Muscle of leg (tissue), 16 donors: ENCODE measurements at places on chromosomes 12 and 14. TPM values are rescaled to one million over a fixed set of nuclear protein-coding genes. Genes with fewer than 3 reads are reported as not detected.

Gene TRHDE
- 2.3 TPM for total RNA-seq

Gene RAPGEF3
- 11.5 TPM for total RNA-seq

Gene CCDC60
- total RNA-seq = not detected

Gene SLC7A7
- total RNA-seq = 15.8 TPM

Gene SLC35E3
- 11.0 TPM for total RNA-seq

Gene KRT80
- total RNA-seq = 0.62 TPM

DNA sequence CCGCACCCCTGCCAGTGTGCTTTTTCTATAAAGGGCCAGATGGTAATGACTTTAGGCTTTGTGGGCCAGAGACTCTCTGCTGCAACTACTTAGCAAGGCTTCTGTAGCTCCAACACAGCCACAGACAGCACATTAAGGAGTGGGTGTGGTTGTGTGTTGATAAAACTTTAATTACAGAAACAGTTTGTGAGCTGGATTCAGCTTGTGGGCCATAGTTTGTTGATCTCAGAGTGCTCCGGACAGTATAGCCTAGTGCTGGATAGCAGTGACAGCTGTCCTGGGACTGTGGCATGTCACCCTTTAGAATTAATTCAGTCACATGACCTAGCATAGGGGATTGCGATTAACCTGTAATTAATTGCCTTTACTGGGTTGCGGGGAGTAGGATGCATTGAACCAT is 109.7 kb downstream of the ZNF664 start:
- no peak for DNase-seq

DNA sequence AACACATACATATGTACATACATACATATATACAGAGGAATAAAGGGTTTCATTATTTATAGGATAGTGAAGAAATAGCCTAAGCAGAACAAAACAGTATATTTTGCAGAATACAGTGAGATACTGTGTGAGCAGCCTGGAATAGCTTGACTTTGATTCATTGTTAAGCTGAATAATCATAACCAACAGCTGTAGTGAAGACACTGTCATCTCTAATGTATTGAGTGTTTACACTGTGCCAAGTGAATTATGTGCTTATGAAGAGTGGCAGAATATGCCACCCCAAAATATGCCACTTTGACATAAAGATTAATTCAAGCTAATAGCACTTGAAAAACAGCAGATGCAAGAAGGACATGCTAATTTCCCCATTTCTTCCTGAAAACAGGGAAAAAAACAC is 48.2 kb upstream of the LRFN5 start:
- DNase-seq = no peak

GRCh38 chr14:72646861-72647528 is 246.9 kb downstream of the DPF3 start:
- DNase-seq = no peak

GRCh38 chr12:27967551-27968054 is 4.9 kb downstream of the PTHLH start:
- no peak for DNase-seq

- no peak for DNase-seq
These were observed 11.6 kb upstream of the IQSEC3 start for GRCh38 chr12:54750-55535.

GRCh38 chr12:25771476-25771875 is 187.0 kb upstream of the RASSF8 start:
- no peak for DNase-seq

DNA sequence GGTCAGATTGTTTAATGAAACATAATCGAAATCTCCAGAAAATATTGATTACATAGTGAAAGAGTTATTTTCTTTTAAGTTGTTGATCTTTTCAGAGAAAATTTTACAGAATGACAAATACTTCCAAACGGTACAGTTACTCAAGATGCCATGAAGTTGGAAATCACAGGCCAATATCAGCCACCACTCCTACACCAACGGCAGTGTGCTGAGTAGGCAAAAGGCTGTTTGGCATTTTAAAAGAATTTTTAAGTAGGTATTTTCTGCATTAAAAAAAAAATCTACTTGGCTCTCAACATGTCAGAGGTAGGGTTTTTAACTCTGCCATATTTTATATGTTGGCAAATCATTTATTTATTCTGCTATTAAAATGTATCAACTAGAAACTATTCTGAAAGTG is 21.7 kb downstream of the SLC38A4 start:
- DNase-seq = no peak

- no peak for DNase-seq
These were observed 162.1 kb downstream of the NAV3 start for GRCh38 chr12:77992760-77993159.

DNA sequence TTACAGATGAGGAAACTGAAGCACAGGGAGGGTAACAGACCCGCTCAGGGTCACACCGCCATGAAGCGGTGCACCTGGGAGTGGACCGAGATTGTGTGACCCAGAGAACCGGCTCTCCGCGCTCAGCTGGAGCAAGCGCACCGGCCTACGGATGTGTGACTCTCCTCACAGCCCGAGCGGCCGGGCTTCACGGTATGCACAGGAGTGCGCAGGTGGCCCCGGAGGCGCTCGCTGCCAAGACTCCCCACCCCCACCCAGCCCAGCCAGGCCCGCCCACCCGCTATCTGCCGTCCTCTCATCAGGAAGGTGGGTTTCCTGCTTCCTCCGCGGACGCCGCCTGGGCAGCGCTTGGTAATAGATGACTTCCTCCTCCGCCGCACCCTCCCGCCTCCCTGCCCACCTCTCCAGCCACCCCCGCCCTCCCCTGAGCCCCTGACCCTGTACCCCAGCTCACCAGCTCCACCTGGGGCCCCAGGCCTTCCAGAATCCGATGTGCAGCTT is 110.7 kb downstream of the NCOR2 start:
- no peak for DNase-seq

DNA sequence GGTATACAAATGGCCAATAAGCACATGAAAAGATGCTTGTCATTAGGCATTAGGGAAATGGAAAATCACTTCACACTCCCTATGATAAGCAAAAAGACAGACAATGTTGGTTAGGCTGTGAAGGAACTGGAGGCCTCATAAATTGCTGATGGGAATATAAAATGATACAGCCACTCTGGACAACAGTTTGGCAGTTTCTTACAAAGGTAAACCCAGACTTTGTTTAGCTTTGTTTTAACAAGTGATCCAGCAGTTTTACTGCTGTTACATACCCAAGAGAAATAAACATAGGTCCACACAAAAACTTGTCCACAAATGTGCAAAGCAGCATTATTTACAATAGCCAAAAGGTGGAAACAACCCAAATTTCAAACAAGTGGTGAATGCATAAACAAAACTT is 5.4 kb downstream of the RPS6KA5 start:
- DNase-seq = no peak

DNA sequence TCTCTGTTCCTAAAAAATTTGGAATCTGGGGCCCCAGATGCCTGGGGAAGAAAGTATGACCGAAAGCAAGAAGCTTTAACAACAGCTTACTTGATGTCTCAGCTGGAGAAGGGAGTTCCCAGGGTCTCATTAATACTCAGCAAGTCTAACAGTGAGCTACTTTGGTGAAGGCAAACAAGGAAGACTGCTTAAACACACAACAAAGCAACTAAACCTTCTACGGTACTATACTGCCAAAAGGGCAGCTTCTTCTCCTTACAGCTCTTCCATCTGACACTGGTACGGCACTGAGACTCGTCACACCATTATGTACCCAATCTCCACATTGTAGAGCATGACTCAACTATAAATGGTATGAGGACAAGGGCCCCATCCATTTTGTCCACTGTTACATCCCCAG is 213.0 kb downstream of the MED13L start:
- DNase-seq = no peak

GRCh38 chr14:101862177-101862576 is 100.7 kb downstream of the PPP2R5C start:
- DNase-seq = peak; percentile 45

GRCh38 chr14:103155010-103155409 is 31.7 kb downstream of the TNFAIP2 start:
- DNase-seq = peak; percentile 48

GRCh38 chr14:73238424-73238852 is 1.1 kb downstream of the PAPLN start:
- DNase-seq = no peak
